Fibroblast of skin of back (primary cell): ENCODE measurements at places on chromosomes 4 and X.
A peak's percentile ranks its signal among the peaks of the same experiment; 100 is the strongest.

GRCh38 chr4:70920592-70920991, 18.4 kb downstream of the MOB1B start:
- DNase-seq = no peak

- DNase-seq = no peak
Measured at GRCh38 chrX:144494074-144494473, 610.2 kb downstream of the UBE2NL start.

GRCh38 chr4:40613456-40613855, 16.2 kb downstream of the RBM47 start:
- no peak for DNase-seq

DNA sequence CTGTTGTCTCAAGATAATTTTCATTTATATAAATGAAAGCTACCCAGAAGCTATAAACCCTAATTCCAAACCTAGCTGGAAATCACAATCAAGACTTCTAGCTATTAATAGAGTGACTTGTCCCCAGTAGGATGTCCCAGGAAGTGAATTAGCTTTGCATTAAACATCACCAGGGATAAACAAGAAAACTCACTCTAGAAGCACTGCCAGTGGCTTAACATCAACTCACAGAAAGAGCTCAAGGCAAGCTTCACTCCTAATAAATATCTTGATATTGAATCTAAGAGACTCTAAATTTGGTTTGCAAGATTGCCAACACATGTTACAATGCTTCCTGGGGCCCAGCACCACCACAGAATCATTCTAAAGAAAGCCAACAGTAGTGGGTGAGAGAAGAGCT, 468.7 kb upstream of the FAM241A start:
- no peak for DNase-seq

GRCh38 chrX:12210196-12210815, 72.0 kb downstream of the FRMPD4 start:
- peak; percentile 53 for DNase-seq

DNA sequence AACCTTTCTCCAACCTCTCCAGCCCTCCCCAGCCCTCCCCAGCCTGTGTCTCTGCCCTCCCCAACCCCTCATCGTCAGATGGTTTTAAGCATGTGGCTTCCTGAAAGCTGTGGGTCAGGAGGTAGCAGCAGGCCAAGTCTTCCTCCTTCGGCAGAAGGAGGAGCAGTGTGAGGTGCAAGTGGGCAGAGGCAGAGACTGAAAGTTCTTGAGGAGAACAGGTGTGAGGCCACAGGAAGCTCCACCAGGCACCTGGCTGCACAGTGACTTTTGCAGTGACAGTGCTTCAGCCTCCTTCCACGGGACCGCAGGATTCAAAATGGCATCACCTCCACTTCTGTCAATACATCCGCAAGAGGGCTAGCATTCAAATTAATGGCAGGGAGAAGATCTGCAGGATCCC, 203.9 kb upstream of the LEF1 start:
- DNase-seq = no peak

DNA sequence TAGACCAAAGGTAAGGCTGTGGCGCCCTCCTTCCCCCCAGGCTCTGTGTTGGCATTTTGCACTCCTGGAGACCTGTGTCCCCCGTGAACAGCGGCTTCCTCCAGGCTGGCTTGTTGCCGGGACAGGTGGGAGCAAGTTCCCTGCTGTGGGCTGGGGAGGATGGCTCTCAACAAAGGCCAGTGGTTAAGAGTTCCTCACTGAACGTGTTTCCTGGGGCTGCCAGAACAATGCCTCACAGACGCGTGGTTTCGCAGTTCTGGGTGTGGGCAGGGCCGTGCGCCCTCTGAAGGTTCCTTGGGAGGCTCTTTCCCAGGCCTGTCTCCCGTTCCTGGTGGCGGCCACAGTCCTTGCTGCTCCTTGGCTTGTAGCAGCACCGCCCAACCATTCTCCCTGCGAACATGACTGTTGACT, 33.4 kb downstream of the NELFA start:
- no peak for DNase-seq

DNA sequence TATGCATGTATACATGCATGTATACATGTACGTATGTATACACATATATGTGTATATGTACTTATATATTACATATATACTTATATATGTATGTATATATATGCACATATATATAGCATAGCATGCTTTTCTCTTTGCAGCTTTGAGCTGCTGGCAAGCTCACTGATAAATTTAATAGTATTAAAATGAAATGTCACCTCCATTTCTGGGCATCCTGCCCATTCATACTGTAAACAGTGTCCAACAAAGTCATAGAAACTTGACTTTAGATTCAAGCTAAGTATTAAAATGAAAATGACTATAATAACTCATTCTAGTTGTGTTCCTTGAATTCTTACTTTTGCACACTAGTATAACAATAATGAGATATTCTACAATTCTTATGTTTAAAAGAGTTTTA, 163.7 kb downstream of the CFAP47 start:
- no peak for DNase-seq

DNA sequence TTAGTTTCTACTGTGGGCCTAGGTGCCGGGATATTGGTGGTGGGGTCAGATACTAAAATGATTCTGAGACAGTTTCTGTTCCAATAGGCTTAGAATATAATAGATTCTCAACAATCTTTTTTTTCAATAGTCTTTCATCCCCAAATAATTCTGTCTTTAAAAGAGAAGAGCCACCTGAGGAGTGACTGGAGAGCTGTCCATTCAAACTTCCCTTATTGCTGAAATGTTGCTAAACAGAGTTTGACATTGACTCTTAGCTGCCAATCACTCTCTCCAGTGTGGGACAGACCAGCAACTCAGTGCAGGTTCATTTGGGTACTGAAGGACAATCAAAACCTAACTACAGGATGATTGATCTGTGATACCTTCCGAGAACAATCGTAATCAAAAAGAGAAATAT, 12.4 kb upstream of the ADH7 start:
- no peak for DNase-seq

- DNase-seq = no peak
Measured at GRCh38 chr4:78732332-78733104, 43.6 kb upstream of the BMP2K start.

GRCh38 chr4:170001745-170002267, 24.4 kb downstream of the MFAP3L start:
- no peak for DNase-seq

GRCh38 chr4:38989487-38989886, 42.7 kb downstream of the TMEM156 start:
- peak; percentile 74 for DNase-seq

GRCh38 chr4:16597845-16598596, 300.4 kb downstream of the LDB2 start:
- DNase-seq = peak; percentile 84

DNA sequence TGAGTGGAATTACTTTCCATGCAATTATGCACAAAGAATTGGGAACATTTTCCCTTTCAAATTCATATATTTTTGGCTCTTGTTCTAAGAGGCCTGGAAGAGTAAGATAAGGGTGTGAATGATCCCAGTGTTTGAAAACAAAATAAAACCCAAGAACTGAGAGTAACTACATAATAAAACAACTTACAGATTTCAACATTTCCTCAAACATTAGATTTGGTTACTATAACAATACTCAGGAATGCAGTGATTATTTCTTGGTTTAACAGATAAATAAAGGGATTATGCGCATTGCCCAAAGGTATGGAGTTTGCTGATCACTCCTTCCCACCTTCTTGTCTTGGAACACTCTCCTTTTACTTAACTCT, 292.5 kb downstream of the CAMK2D start:
- peak; percentile 19 for DNase-seq

DNA sequence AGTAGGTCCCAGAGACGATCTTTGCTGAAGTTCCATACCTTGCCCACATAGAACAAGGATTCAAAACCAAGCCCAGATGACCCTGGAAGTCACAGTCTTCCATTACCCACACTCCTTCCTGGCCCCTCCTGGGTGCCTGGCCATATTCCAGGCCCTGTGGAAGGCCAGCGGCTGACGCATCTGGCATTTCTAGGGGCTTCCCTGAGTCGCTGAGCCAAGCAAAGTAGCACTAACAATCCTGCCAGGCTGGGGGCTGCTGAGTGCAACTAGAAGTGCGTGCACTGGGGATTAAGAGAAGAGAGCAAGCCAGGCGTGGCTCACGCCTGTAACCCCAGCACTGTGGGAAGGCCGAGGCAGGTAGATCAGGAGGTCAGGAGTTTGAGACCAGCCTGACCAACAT, 175.2 kb upstream of the CPEB2 start:
- peak; percentile 44 for DNase-seq

- peak; percentile 53 for DNase-seq
Measured at GRCh38 chrX:12360986-12361598, 222.8 kb downstream of the FRMPD4 start.

GRCh38 chrX:8306291-8306925, 135.3 kb upstream of the VCX2 start:
- no peak for DNase-seq

- DNase-seq = peak; percentile 14
Measured at GRCh38 chr4:140344621-140345020, 28.8 kb upstream of the SCOC start.

DNA sequence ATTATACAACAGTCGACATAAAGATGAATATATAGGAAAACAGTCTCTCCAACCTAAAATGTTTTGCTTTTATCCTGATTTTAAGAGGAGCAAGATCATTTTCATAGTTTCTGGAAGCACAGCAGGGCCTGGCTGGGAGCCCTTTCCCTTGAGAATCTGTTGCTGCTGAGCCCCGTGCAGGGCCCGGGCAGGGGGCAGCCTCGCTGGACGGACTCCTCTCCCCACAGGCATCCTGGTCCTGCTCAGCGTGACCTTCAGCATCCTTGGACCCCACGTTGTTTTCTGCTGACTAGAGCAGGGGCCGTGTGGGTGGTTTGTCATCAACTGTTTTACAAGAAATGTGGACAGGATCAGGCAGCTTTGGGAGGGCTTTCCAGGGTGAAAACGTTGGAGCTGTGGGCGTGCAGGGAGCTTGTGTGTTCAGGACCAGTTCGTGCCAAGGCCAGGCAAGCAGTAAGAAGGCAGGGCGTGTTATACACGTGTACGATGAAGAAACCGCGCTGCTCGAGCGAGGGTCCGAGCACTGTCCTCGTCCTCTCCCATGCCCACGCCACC, 25.0 kb downstream of the CPZ start:
- no peak for DNase-seq

DNA sequence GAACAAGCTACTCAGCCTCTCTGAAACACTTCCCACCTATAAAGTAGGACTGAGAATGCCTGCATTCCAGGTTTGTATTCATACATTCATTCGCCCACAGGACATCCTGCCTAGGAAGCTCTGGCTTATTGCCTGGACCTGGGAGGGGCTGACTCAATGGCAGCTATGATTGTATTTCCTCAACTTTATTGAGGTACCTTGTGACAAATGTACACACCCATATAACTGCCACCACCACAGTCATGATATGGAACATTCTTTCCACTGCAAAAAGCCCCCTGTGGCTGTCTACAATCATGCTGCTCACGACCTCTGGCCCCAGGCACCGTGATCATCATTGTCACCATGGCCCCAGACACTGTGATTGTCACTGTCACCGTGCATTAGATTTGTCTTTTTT, 68.3 kb downstream of the ABLIM2 start:
- peak; percentile 18 for DNase-seq

DNA sequence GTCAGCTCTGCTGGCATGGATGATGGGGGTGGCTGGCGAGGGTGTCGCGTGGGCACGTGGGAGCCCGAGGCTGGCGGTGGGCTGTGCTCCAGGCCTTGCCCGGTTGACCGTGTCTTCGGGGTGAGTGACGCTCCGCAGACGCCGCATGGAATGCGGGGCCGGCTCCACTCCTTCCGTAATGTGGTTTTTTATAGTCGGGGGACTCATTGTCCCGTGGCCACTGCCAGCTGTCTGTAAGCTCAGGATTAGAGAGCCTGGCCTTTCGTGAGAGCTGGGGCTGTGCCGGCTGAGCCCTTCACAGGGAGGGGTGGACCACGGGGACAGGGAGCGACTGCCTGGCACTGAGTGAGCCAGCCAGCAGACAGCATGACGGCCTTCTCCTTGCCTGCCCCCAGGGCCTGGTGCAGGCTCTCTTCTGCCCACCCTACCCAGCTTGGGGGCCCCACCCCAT, 20.4 kb downstream of the DOK7 start:
- DNase-seq = peak; percentile 39

GRCh38 chr4:42488554-42488953, 91.3 kb downstream of the SHISA3 start:
- no peak for DNase-seq

GRCh38 chr4:145200366-145200765, 20.0 kb upstream of the OTUD4 start:
- no peak for DNase-seq

DNA sequence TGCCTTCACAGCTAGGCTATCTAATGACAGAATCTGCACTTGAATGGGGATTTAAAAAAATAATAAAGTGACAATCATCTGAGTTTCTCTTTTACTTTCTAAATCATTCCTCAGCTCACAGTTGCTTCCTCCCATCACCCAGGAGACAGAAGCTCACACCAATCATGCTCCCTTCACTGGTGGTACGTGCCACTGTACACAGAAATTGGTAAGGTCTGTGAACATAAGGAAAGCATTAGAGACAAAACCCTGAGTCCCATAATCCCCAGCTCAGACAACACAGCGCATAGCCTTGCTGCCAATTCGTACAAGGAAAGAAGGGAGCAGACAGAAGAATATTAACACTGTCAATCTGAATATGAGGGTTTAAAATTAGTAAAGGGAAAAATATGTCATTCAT, 133.1 kb downstream of the IDS start:
- peak; percentile 56 for DNase-seq
